NCI-H1417 treated with DMSO at 0.1 percent for 48 hours (cell line): ENCODE measurements at places on chromosomes 3 and 15.

DNA sequence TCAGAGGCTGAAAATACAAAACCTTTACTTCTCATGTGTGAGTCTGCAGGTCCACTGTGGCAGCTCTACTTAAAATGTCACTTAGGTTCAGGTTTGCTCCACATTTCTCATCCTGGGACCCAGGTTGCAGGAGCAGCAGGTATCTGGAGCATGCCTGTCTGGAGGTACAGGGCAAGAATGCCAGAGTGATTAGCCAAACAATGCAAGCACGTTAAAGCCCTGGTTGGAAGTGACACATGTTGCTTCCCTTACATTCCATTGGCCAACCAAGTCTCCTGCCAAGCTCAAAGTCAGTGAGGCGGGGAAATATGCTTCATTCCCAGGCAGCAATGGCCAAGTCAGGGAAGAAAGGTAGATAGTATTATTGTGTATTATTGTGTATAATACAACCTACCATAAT, 76.8 kb upstream of the ARL6 start:
- no peak for DNase-seq

GRCh38 chr3:188179006-188179966, 25.3 kb downstream of the LPP start:
- DNase-seq: no peak

- DNase-seq: no peak
Measured at GRCh38 chr3:149221783-149222517, at the start of gene CP. Gene CP (minus strand): TSS chr3:149221829. CDS start chr3:149221792, 37 bp downstream.

DNA sequence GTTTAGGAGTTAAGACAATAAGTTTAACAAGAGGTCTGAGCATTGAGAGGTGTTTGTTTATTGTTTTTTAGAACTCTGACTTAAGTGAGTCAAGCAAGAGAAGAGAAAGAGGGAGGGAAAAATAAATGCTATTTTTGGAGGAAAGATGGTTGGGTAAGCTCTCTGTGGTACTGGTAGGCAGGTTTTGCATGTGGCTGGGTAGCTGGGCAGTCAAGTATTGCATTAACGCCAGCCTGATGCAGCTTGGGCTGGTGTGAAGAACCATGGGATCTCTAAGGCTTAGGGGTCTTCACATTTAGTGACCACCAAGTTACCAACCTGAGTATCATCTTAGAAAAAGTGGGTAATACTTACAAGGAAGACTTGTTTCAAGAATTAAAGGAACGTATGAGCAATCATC, 534.5 kb upstream of the SEMA6D start:
- no peak for DNase-seq

DNA sequence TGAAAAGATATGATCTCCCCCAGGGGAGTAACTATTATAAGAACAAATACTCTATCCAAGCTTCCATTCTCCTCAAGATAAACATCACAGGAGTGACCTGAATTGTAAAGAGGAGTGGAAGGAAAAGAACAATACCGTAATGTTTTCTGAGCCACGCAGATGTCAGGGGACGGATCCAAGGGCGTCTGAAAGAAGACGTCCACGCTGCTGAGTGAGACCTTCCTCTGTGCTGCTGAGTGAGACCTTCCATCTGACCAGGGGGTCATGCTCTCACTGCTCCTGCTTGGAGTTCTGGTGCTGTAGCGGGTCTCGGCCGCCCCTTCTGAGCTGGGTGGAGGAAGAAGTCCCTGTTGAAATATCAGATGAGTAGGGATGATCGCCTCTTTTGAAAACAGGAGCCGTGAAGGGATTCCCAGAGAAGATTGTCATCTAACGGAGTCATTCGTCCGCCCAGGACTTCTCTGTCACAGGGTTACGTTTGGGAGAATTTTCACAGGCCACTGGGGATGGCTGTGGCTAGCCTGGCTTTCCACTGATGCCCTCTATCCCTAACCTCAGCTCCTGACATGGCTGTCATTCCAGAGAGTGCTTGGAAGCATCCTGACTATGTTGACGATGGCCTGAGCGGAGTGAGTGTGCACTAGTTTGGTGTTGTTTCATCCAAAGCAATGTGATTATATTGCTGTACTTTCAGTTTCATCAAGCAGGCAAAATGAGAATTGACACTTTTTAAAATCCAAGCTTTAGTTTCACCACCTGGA, 184.9 kb downstream of the APBA2 start:
- DNase-seq: no peak

DNA sequence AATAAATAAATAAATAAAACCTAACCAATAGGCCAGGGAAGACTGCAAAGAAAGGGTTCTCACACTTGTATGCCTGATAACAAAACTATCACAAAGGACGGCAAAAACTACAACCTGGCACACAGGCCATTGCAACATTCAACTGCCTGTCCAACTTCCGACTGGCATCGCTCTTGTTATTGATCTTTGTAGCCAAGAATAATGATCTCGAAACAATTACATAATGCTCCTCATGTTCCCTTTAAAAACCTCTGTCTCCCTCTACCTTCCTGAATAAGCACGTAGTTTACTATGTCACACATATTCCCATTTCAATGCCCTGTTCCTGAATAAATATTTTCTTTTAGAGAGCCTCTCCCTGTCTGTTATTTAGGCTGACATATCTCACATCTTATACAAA, 74.3 kb downstream of the B3GNT5 start:
- no peak for DNase-seq

DNA sequence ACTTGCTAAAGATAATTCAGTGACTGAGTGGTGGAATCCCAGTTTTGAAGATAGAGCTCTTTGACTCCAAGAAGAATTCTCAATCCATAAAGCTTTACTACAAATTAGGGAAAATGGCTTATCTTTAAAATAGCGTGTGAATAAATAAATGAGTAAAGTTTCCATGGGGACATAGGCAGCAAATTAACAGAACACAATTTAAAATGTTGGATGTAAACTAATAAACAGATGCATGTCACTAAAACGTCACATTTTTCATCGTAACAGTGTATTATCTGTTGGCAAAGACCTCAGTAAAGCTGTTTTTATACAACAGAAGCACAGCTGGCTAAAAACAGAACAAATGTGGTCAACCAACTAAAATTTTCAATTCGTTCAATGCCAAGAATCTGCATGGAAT, 913.9 kb upstream of the CFAP20DC start:
- no peak for DNase-seq

DNA sequence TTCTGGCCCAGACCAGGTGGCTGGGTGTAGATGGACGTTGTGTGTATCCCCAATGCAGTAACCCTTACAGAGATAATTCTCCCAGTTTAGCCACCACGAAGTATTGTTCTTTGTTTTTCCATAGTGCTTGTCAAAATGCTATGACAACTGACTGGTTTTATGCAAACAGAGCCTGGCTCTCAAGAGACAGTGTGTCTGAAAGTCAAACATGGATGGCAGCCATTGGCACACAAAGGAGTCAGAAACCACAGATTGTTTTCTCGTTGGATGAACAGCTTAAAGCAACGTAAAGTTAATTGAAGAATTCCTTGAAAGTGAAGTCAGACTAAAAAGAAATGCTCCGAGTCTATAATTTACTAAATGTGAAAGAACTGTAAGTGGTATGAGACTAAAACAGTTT, 91.2 kb downstream of the FILIP1L start:
- DNase-seq: no peak

DNA sequence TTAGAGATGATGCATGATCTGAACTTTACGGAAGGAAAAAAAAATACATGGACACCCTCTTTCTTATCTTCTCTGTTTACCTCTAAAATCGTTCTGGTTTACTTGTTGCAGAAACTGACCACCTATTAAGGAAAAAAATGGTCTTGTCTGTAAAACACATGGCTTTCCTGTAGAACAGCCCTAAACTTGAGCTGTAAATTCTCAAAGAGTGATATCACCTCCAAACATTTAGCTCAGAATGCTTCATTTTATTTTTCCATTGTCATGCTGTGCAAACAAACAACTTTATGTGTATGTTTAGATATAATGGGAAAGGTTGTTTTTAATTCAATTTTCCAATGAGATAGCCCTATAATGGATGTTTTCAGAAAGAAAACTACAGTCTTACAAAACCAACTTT, 237.4 kb upstream of the NR2F2 start:
- no peak for DNase-seq

- no peak for DNase-seq
Measured at GRCh38 chr3:172034786-172035685, 4.3 kb upstream of the FNDC3B start.

DNA sequence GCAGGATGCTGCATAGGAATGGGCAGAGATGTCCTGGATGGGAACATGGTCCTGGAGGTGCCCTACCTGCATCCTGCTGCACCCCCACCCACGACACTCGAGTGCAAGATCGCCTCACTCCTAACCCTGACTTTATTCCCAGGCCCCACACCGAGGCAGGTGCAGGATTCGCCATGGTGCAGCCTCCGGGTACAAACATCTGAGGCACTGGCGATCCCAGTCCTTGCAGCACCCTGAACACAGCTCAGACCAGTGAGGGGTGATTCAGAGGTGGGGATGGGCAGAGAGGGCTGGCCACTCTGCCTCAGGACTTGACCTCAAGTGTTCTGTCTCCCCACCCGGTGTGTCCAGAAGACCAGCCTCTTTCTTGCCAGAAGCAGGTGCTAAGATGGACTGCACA, 49.1 kb downstream of the KLF13 start:
- DNase-seq: no peak

- DNase-seq: no peak
Measured at GRCh38 chr3:146967783-146968182, 362.6 kb upstream of the PLSCR5 start.

DNA sequence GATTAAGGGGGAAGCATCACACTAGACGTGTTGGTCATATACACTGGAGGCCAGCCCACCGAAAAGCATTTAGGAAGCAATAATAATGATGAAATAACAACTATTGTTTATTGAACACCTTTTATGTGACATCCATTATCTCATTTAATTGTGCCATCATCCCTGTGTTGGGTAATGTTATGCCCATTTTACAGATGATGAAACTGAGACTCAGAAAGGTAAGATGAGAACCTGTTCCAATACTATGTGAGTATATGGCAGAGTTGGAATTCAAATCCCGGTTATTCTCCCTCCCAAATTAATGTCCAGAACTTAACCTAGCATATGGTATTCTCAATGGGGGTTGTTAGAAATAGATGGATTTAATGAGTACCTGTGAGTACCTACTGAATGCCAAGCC, 99.2 kb downstream of the SMAD6 start:
- DNase-seq: no peak

DNA sequence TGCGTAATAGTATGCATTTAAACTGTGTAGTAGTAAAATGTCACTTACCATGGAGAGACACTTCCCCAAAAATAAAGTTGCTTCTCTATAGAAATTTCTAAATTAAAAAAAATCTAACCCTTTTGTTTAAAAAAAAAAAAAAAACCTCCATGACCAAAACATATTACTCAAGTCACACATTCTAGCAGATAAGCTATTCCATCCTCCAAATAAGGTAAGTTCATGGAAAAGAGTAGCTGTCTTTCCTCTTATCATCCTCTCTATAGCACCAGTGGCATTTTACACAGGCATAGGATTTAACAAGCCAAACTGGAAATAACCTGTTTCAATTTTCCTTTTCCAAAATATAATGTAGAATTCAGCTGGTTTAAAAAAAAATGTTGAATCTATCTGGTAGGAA, 57.4 kb downstream of the LRRFIP2 start:
- no peak for DNase-seq

DNA sequence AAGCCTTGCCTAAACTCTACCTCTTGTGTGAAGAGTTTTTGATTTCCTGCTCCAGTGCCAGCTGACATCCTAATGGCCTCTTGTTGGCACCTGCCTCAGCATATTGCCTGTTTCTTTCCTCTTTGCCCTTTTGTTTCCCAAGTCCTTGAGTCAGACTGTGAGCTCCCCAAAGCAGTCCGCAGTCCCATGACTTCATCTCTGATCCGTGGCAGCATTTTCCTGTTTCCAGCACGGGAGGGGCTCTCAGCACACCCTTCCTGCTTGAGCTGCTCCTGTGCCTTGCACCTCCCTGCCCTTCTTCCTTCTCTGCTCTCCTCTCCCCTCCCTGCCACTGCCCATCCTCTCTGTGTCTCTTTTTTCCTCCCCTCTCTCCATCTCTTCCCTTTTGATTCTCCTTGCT, 179.6 kb downstream of the EPHB1 start:
- DNase-seq: no peak

- no peak for DNase-seq
Measured at GRCh38 chr3:196989721-196990262, 21.2 kb upstream of the PIGZ start.

DNA sequence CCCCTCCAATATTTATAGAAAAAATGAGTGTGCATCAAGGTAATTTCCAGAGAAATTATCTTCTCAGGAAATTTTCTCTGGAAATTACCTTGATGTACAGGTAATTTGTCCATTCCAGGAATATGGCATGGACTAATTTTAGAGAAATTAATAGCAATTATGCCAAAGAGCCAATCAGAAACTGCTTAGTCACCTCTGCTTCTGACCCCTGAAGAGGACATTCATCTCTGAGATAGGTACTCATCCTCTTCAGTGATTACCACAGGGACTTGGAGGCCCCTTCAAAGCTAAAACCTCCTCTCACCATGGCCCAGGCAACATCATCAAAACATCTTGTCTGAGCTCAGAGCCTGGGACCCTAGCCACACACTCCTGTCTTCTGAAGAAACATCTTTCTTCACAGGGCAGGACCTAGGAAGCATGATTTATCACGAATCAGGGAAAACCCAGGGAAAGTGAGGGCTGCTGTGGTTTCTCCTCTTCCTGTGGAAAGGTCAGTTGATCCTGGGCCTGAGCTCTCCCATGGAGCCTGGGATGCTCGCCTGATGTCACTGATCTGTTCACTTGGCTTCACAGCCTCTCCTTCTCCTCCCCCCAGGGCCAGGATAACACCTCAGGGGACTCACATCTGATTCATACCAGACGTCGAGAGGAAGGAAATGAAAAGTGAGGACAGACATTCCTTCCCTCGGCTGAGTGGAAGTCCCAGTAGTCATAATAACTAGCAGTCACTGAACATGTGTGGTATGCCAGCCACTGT, 210.5 kb downstream of the DTWD1 start:
- DNase-seq: no peak

- no peak for DNase-seq
Measured at GRCh38 chr3:46883054-46883829, 5.7 kb downstream of the PTH1R start.

GRCh38 chr15:22813844-22814243, 24.6 kb upstream of the NIPA2 start:
- DNase-seq: no peak

GRCh38 chr3:153426803-153427202, 264.8 kb downstream of the RAP2B start:
- DNase-seq: no peak

DNA sequence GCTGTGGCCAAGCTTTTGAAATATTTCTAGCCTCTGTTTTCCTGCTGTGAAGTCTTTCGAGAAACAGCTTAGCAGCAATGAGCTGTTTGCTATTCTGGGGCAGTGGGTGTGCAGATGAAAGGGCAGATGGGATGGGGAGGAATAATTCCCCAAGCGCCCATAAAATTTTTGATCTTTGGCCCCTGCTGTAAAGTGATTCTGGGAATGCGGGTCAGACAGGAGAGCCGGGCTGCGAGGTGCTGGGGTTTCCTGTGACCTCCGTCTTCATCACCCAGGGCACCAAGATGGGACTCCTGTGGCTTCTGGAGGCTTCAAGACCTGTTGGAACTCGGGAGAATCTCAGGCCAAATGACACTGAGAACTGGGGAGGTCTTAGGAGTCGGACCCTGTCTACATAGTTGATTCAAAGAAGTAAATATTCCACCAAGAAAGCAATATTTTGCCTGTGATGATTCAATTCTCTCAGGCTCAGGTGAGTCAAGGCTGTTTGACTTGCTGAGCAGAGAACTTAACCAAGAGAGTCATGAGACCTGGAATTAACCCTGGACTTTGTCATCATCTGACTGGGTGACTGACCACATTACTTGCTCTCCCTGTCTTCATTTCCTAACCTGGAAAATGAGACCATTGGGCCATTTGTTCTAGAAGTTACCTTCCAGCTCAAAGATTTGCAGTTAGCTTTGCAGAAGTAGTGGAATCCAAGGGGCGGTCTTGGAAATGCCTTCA, 86.4 kb downstream of the POLR2M start:
- DNase-seq: no peak
